Activated naive CD4-positive, alpha-beta T cell treated with anti-CD3 and anti-CD28 coated beads for 36 hours (primary cell): ENCODE measurements at places on chromosomes 12 and 14.

DNA sequence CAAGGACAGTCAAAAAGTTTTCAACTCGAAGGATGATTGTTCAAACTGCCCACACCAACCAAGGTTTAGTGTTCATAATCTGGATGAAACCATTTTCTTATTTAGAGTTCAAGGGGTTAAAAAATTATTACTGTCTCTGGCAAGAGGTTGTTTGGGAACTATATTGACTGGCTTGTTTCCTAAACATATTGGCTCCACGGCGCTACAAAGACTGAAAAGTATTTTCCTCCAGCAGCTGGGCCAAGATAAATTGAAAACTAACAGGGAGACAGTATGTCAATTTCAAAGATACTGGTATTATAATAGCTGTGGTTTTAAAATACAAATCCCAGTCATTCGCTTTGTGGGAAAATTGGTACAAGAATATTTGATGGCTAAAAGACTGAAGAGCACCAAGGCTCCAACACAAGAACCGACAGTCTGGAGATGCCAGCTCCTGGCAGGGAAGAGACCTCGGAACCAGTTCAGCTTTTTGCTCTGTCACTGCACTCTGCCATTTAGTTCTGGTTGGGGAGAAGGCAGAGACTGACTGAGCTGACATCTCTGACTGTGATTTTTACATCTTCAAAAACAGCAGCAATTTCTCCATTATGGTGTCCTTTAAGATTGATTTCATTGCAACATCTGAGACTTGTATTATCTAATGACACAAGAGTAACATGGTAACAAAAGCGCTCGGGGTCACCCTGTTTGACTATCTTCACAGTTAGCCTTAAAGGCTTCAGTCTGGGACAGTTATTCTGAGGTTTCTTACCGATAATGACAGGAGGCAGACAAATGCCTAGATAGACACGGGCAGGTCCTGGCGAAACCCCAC lies 62.0 kb downstream of the ST8SIA1 start:
- no peak for DNase-seq

DNA sequence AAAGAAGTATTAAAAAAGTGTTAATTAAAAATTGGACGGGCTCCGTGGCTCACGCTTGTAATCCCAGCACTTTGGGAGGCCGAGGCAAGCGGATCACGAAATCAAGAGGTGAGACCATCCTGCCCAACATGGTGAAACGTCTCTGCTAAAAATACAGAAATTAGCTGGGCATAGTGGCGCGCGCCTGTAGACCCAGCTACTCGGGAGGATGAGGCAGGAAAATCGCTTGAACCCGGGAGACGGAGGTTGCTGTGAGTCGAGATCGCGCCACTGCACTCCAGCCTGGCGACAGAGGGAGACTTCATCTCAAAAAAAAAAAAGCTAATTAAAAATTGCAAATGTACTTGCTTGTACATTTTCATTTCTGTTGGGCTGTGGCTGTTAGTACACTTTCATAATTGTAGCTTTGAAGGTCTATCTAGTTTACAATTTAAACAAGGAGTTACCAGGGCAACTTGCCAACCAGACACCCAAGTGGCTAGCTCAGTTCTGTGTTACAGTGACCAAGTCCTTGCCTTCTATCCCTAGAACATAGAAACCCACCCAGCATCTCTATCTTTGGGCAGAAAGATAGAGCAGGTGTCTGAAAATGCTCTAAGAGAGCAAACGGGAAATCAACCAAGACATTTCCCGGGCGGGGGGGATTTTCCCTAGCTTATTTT lies 1.2 kb downstream of the COA8 start:
- no peak for DNase-seq

DNA sequence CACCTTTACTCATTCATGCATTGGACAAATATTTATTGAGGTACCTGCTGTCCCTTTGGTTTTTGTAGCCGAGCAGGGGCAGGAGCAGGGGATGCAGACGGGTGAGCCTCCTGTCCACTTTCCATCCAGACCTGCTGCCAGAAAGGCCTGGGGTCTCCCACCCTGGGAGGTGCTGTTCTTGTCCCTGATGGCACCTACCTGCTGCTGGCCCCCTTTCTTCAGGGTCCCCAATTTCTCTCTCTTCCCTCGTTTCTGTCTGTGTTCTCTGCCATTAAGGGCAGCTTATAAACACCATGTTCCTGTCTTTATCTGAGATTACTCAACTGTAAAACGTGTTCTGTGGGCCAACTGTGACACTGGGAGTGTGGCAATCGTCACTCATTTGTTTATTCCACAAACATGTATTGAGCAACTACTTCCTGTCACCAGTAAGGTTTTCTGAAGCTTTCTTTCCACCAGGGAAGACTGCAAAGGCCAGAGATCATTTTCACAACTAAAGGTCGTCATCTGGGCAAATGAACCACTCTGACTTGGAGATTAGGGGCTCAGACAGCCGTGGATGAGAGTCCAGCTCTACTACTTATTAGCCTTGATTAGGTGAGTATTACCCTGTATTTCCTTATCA lies at the start of gene HAL:
Gene HAL (minus strand): TSS at position 311 of the 625 bp plus-strand sequence. CDS start 434 bp downstream, outside the sequence.
- DNase-seq = no peak

- peak; percentile 7 for DNase-seq
These were observed 107.0 kb upstream of the CRY1 start for GRCh38 chr12:107200394-107200793.

- DNase-seq = no peak
These were observed 29.4 kb downstream of the NUAK1 start for GRCh38 chr12:106109168-106109910.

- DNase-seq = no peak
These were observed 5.7 kb downstream of the PAWR start for GRCh38 chr12:79685068-79685467.

- no peak for DNase-seq
These were observed 4.6 kb downstream of the PSEN1 start for GRCh38 chr14:73140811-73141323.

DNA sequence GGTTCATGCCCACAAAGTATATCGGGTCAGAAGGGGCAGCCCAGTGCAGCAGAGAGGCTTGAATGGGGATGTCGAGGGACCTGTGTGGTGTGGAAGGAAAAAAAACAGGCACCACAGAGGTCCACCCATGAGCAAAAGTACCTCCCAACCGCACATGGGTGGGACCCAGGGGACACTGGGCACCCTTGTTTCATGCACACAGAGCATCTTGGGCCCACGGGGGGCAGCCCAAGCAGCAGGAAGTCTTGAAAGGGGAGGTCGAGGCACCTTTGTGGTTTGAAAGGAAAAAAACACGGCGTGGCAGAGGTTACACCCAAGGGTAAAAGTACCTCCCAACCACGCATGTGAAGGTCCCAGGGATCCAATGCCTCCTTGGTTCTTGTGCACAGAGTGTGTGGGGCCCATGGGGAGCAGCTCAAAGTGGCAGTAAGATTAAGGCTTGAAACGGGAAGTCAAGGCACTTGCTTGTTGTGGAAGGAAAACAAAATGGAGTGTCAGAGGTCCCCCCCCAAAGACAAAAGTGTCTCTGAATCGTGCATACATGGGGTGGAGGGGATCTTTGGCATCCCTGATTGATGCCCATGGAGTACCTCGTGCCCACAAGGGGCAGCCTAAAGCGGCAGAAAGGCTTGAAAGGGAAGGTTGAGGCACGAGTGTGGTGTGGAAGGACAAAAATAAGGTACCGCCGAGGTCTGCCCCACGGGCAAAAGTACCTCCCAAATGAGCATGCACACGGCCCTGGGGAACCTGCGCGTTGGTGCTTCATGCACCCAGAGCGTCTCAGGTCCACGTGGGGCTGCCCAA lies 575.5 kb downstream of the ALG10 start:
- DNase-seq = no peak

GRCh38 chr14:27181333-27181732 lies 583.5 kb upstream of the NOVA1 start:
- DNase-seq = no peak

- DNase-seq = no peak
These were observed 56.8 kb downstream of the BTG1 start for GRCh38 chr12:92088805-92089204.

GRCh38 chr12:91109148-91109564 lies 2.1 kb downstream of the LUM start:
- DNase-seq = peak; percentile 74

DNA sequence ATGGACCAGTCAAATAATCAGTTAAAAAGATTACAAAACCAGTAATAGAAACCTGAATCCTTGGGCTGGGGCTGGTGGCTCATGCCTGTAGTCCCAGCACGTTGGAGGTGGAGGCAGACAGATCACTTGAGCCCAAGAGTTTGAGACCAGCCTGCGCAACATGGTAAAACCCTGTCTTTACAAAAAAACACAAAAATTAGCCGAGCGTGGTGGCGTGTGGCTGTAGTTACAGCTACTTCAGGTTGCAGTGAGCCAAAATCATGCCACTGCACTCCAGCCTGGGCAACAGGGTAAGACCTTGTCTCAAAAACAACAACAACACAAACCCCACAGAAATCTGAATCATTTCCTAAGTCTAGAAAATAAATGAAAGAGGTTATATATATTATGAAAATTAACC lies 100.6 kb downstream of the HEATR5A start:
- no peak for DNase-seq

DNA sequence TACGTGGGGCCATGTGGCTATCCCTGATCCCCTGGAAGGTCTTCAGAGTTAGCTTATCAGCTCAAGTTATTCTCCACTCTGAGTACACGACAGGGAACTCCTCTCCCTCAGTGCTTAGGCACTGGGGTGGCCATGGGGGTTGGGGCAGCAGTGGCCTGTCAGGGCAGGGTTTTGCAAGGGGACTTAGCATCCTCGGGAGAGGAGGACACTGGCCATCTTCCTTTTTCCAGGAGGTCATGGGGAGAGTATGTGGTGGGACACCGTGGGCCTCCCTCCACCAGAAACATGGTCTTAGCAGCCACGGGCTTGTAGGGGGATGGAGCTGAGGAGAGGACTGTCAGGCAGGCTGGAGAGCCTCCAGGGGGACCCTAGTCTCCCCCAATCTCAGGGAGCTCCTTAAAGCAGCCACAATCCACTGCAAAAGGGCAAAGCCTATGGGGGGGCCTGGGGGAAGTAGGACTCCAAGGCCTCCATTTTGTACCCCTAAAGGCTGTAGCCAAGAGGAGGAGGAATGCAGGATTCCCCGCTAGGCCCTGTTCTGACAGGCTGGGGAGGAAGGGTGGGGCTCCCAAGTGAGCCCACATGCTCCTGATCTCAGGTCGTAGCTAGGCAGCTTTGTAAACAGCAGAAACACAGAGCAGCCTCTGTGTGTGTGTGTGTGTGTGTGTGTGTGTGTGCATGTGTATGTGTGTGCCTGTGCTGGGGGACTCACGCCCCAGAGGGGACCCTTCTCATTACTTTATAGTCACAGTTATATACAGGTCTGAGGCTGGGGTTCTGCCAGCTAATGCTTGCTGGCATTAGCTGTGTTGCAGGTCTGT lies 36.6 kb downstream of the KRT80 start:
- DNase-seq = no peak

DNA sequence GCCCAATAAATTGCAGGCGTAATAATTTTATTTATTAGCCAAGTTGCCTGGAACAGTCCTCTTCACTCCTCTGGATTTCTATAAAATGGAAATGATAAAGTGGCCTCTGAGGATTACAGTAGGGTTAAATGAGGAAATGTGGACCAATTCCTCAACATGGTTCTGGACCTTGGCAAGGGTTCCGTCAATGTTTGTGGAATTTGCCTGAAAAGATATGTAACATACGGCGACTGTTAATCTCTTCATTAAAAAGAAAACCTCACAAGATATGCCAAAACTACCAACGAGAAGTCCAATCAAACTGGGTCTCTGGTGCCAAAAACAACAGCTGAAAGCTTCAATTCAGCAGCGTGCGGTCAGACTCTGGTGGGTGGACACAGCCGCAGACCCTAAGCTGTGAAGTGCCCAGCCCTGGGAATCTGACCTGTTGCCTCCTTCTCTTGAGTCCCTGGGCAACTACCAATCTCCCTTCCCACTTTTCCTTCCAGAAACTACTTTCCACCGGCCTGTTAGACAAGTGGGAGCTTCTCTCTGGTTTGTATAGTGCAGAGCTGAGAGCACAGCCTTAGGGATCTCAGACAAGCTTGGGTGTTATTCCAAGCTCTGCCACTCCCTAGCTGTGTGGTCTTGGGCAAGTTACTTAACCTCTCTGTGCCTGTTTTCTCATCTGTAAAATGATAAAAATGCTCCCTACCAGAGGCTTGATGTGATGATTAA lies 190.5 kb upstream of the GSC start:
- DNase-seq = no peak

- no peak for DNase-seq
These were observed 286.3 kb downstream of the NUAK1 start for GRCh38 chr12:105852496-105852895.

DNA sequence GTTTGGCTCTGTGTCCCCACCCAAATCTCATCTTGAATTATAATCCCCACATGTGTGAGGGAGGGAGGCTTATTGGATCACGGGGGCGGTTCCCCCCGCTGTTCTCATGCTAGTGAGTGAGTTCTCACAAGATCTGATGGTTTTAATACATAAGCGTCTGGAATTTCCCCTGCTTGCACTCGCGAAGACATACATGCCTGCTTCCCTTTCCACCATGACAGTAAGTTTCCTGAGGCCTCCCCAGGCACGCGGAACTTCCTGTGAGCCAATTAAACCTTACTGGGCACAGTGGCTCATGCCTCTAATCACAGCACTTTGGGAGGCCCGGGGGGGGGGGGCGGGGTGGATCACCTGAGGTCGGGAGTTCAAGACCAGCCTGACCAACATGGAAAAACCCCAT lies 60.8 kb downstream of the R3HDM2 start:
- DNase-seq = peak; percentile 7

DNA sequence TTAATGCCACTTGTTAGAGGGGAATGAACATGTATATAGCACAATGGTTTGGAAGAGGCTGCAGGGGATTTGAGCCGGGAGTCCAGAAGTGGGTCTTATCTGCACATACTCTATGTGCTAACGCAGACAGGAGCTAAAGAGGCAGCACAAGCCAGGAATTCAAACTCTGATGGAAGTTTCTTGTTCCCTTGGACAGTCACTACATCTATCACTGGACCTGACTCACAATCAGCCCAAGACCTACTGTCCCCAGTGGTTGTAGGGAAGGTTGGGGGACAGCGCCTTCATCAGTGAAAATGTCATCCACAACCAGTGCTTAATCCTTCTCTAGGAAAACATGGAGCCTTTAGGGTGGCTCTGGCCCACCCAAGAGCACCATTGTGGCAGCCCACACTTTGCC lies 107.8 kb downstream of the GCH1 start:
- DNase-seq = no peak

DNA sequence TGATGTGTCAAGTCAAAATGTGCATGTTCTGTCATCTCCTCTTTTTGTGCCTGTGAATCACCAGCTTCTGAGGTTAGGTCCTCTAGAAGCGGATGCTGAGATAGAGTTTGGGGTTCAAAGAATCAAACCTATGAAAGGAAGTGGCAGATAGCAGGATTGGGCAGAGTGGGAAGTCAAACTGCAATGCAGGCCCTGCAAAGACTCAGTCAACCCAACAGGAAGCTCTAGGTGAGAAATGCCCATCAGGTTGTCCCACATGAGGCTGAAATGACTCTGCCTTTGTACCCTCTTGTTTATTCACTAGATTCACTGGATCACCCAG lies 4.5 kb upstream of the MIA2 start:
- peak; percentile 83 for DNase-seq

DNA sequence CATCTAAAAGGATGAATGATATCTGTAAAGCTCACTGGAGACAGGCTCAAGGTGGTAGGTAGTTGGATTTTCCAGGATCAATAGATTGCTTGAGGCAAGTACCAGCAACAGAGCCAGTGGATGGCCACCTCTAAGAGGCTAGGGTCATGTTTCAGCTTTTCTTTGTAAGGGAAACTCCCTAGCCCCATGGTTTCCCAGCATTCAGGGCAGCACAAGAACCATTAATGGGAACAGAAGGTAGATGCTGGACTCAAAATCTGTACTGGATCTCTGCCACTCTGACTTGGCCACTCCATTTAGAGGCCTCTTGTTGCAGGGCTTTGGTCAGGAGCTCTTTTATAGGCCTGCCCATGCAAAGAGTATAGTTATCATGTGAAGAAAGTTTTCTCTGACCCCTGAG lies 76.1 kb upstream of the DYRK2 start:
- DNase-seq = no peak

- no peak for DNase-seq
These were observed 153.9 kb upstream of the RMST start for GRCh38 chr12:97308576-97309198.
